ENCODE measurements at places on chromosomes 12 and 14. TPM values are rescaled to one million over a fixed set of nuclear protein-coding genes. Genes with fewer than 3 reads are reported as not detected.

GRCh38 chr14:21054123-21054767 is 3.4 kb upstream of the RNASE8 start:
- H3K27ac ChIP-seq, result no peak overlapping the region
- no peak overlapping the region for H3K4me3 ChIP-seq
- H3K4me1 ChIP-seq, result peaks cover 2% of the 10 kb centered on the region
- no peaks in the 10 kb centered on the region for H3K36me3 ChIP-seq

DNA sequence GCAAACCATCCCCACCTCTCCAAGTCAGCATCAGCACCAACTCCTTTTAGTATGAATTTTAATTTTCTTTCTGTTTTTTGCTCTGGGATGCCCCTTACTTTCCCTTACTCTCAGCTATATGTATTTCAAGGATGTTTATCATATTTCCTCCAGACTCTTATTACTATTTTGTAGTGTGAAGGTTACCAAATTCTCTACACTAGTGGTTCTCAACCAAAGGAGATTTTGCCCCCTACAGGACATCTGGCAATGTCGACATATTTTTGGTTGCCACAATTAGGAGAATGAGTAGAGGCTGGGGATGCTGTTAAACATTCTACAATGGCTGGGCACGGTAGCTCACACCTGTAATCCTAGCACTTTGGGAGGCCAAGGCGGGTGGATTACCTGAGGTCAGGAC is 29.1 kb upstream of the SOS2 start:
- H3K27ac ChIP-seq, result no peak overlapping the region
- H3K4me1 ChIP-seq, result peaks cover 3% of the 10 kb centered on the region
- DNase-seq, result no peak
- H3K36me3 ChIP-seq, result peaks cover 12% of the 10 kb centered on the region
- no peaks in the 10 kb centered on the region for H3K27me3 ChIP-seq

- no peak overlapping the region for H3K27ac ChIP-seq
- no peak overlapping the region for H3K4me3 ChIP-seq
Measured at GRCh38 chr12:84816916-84817695, 95.5 kb downstream of the SLC6A15 start.

Gene HOXC9
- total RNA-seq, result not detected

DNA sequence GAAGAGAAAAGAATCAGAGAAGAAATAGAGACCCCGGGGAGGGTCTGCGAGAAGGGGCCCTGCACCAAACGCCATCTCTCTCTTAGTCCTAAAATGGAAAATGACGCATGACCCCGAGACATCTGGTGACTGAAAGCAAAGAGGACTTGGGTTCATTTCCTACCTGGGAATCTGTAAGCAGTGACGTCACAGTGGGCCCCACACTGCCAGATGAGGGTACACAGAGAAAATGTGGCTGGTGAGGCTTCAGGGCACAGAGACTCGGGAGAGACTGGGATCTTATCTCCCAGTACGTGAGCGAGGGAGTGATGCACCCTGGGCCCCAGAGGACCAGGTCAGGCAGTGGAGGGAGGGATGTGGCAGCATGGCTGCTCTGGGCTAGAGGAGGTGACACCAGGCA is 288.1 kb upstream of the SFSWAP start:
- DNase-seq, result no peak
- no peak overlapping the region for H3K4me3 ChIP-seq
- H3K27ac ChIP-seq, result no peak overlapping the region
- no peaks in the 10 kb centered on the region for H3K27me3 ChIP-seq

Gene MMP17
- total RNA-seq, result 0.25 TPM

Gene TMEM119
- not detected for total RNA-seq
